Activated CD4-positive, alpha-beta T cell treated with anti-CD3 and anti-CD28 coated beads for 1 hour (primary cell): ENCODE measurements at places on chromosomes 12 and 14.

DNA sequence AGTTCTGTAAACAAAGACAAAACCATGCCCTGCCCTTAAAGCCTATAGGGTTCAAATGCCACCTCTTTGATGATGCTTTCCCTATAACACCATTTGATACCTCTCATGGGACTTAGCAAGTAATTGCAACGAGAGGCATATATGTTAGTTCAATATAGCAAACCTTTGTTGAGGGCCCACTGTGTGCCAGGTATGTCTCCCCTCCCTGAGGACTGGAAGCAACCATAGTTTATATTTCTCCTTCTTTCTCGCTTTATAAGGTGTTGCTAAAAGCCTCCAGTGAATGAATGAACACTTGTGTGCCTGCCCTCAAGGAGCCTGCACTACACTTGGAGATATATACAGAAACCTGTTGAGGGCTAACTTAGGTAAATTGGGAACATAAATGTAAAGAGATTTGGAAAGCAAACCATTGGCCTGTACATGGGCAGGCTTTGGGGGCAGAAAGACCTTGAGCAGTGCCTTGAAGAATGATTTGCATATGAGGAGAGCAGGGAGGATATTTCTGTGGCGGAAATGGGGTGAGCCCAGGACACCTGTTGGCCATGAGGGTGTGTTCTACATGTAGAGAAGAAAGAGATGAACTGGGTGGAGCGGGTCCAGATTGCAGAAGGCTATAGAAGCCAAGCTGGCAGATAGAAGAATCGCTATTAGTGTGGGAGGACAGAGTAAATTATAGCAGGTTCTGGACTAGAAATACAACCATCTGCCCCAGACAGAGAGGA, 1.8 kb upstream of the CKAP4 start:
- DNase-seq = no peak

- no peak for DNase-seq
Measured at GRCh38 chr14:21711360-21711961, 37.8 kb upstream of the OR4E1 start.

DNA sequence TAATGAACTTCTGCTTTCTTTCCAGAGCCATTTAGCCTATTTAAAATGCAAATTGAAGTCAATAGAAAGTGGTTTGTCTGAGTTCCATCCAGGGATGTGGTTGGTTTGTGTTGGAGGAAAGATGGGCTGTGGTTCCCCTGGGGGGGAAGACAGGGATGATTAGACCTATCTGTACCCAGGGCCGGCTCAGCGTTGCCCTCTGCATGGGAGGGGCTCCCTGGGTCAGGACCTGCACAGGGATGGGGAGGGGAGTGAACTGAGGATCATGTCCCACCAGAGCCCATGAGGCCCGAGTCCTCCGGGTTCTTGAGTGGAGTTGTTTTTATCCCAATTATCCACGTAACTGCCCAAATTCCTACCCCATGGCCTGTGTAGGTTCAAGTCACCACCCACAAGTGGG, 76.9 kb upstream of the SFSWAP start:
- DNase-seq = no peak

DNA sequence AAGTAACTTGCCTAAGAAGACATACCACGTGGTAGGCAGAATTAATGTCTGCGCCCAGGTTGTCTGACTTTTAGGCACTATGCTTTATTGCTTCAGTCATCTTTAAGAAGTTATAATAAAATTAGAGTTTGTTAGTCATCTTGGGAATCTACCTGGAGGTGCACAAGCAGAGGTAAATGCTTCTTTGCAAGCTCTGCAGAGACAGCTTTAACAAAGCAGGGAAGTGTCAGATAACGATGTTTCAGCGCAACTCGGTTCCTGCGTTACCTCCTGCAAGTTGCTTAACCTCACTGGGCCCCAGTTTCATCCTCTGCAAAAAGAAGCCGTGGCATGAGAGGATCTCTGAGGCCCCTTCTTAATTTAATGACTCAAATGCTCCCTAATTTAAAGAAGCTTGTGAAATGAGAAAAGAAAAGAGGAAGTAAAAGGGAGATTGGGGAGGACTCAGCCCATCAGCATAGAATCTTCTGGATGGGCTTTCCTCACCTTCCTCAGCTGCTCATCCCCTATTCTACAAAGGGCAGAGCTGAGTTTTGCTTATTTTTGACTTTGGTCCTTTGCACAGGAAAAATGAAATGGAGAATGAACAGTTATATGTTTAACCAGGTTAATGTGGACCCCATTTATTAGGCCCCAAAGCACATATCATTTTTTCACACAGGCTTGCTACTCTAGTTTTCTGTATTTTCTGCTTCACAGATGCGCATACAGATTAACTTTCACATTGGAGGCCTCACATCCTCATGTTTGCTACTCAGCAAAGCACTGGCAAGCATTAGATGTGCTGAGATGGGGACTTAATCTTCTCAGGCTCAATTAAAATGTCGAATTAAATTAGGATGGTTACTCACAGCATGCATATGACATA, 5.1 kb downstream of the ARHGDIB start:
- DNase-seq = no peak

- DNase-seq = no peak
Measured at GRCh38 chr14:30958555-30959407, 66.7 kb upstream of the AP4S1 start.

DNA sequence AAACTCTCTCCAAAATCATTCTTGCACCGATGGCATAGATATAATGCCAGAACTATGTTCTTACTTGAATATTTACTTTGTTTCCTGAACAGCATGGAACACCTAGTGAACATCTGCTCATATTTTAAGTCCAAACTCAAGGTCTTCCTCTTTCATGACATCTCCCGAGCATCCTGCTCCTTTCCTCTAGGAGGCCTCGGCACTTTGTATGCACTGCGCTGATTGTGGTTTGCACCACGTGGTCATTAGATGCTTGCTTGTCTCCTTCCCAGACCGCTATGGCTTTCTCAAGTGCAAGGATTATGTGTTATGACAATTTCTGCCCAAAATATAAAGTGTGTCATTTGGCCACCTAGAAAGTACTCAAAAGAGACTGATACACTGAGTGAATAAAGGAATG, 912.0 kb downstream of the GALC start:
- no peak for DNase-seq

GRCh38 chr12:105252901-105253300, 16.9 kb upstream of the APPL2 start:
- no peak for DNase-seq

DNA sequence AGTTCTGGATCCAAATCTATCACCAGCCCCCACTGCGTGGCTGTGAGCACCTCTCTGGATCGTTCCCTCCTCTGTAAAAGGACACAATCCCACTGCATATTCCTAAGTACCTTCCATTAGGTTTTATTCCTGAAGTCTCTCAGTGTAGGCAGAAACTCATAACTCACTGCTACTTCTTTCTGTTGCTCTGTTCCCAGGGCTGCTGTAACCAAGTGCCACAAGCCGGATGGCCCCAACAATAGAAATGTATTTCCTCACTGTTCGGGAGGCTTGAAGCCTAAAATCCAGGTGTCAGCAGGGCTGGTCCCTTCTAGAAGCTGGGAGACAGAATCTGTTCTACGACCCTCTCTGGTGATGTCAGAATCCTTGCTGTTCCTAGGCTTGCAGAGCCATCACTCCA, 24.9 kb downstream of the FOXN3 start:
- DNase-seq = no peak

DNA sequence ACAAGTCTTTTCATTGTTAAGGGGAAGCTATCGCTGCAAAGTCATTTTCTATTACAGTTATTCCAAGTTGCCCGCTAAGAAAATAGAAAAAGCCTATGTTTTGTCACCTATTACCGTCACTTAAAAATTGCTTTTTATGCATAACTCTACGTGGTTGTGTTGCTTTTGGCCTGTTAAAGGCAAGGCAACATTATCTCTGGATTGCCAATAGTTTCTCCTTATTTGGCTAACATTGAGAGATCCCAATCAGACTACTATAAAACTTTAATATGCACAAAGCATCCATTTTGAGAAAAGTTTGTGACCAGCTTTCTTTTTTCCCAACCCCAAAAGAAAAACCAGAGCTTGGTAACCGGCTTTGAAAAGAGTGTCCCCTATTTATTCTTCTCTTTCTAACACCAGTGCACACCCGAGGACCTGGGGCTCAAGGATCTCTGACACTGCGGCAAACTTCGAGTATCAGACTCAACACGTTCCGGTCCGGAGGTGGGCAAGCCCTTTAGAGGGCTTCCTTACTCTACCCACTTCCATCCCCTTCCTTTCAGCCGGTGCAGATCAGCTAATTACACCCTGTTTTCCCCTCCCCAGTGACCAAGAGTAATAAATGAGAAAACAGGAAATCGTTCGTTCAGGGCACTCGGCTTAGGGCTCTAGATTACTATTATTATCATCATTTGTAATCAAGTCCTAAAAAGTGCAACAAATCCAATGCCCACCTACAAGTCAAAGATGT, 1.2 kb downstream of the PPP1R12A start:
- no peak for DNase-seq

DNA sequence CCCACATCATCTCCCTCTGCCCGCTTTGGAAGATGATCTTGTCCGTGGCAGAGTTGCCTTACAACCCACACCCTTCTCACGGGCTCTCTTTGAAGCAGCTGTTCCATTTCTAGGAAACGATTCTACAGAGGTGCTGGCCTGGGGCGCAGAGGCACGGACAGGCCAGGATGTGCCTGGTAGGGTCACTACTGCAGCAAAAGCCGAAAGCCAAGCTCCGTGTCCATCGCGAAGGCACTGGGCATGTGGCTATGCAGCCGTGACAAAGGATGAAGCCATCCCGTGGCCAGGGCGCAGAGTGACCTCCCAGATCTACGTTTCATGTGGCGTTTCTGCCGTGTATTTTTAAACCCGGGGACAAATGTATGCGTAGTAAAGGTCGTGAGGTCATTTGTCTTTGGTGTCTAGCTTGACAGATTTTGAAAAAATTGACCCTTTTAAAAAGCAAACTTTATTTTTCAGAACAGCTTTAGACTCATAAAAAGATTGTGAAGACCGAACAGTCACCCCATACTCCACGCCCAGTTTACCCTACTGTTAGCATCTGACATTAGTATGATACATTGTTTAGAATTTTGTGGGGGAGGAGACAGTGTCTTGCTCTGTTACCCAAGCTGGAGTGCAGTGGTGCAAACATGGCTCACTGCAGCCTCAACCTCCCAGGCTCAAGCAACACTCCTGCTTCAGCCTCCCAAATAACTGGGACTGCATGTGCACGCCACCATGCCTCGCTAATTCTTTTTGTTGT, 40.4 kb upstream of the NCOR2 start:
- DNase-seq = no peak

DNA sequence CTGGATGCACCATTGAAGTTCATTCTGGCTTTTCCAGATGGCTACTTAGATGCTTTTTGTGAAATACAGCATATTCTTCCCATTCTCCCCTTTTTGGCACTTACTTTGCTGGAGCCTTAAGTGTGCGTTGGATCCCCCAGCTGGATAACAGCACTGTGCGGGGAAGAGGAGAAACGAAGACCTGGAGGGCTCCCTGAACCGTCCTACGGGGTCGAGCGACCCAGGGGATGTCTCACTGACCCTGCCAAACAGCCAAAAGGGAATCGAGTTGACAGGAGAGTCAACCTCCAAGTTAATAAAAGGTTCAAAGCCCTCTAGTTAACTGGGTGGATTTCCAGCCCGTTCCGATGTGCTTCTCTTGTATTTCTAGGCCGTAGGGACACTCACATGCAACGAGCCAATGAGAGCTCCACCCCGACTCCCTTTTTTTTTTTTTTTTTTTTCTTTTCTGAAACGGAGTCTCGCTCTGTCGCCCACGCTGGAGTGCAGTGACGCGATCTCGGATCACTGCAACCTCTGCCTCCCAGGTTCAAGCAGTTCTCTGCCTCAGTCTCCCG, 1.0 kb upstream of the CAMKK2 start:
- peak; percentile 13 for DNase-seq

DNA sequence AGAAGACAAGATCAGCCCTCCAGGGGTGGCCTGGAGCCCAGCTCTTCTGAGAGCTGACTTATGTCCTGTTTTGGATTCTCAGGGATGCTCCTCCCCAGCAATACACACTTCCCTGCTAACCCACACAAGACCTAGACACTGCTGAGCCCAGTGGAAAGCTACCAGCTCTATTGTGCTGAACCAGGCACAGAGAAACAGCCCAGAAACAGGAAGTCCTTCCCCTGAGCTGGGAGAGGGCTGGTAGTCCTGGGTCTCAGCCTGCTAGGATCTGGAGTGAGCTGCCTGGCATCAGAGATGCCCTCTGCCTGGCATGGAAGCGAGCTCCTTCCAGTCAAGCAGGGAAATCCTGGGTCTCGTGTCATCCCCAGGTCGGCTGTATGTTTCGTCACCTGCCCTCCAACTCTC, 1.2 kb upstream of the LAG3 start:
- DNase-seq = no peak

DNA sequence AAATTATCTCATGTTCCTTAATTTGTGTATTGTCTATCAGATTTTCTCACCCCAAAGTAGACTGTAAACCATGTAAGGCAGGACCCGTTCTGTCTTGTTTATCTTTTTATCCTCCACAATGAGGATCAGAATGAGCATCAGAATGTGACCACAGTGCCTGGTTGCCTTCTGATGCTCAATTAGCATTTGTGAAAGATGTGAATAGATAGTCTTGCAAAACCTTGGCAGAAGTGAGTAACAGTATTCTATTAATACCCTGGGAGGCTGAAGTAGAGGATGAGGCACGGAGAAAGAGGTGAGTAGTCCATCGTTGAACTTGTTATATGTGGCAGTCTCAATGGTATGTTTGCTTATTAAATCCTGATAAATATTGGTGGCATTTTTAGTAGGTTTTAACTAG, 781.4 kb downstream of the NRXN3 start:
- DNase-seq = no peak

DNA sequence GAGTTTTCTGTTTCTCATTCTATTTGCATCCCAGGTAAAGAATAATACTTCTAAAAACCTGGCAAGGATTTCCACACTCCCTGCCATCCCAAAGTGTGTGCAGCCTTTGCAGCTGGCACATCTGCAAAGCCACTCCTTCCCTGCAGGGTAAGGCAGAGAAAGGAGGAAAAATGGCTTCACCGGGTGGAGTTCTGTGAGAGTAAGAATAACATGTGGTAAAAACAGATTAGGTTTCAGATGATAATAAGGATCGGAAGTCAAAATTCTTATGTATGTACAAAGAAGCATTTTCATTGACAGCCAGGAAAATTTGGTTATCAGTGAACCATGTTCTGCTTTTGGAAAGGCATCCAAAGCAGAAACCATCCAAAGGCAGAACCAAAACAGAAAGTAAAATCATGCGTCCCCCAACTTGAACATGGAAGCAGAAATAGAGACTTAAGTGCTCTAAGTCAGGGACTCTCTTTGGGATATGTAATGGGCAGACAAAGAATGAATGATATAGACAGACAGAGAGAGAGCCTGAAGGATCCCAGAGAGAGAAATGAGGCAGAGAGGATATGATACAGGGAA, 192.6 kb upstream of the CCDC196 start:
- no peak for DNase-seq

GRCh38 chr12:94205822-94206221, 57.4 kb downstream of the PLXNC1 start:
- no peak for DNase-seq
